ENCODE measurements at places on chromosomes 2 and 18.

- DNase-seq, result no peak
Measured at GRCh38 chr2:21395366-21395765, 271.6 kb downstream of the TDRD15 start.

- DNase-seq, result no peak
Measured at GRCh38 chr2:118851650-118852049, 4.2 kb upstream of the EN1 start.

DNA sequence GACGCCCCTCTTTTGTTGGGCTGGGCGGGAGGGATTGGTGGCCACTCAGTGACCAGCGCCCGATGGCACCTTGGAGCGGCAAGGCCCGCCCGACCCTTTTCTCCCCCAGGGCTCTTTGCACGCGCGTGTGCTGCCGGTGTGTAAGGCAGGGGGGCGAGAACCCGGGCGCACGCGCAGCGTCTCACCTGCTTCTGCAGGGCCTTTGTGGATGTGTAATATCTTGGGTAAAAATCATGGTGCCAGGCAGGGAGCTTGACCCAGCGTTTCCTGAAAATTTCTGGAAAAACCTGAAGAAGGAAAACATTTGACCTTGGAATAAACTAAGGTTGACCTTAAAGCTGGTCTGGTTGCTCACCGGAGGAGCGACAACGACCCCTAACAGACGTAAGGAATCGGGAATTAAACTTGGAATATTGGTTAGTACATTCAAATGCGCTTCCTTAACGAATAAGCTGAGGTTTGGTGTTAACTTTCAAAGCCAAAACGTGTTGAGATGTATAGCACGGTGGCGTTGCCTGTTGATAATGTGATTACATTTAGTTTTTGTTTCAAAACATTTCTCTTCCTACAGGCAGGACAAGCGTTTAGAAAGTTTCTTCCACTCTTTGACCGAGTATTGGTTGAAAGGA lies 438 bp downstream of the HSPE1 start:
- no peak for DNase-seq

DNA sequence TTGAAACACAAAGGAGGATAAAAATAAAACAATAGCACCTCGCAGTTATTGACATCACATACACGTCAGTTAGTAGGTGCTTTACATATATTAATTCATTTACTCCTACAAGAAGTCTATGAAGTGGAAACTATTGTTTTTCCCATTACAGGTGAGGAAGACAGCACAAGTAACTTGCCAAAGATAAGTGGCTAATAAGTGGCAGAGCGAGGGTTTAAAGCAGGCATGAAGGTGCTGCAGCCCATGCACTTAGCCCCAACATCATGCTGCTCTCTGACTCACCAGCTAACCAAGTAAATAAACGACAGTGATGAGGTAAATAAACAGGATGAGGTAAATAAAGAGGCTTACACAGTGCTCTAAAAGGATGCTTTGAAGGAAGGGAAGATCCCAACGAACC lies 498.6 kb upstream of the ZEB2 start:
- DNase-seq, result no peak

DNA sequence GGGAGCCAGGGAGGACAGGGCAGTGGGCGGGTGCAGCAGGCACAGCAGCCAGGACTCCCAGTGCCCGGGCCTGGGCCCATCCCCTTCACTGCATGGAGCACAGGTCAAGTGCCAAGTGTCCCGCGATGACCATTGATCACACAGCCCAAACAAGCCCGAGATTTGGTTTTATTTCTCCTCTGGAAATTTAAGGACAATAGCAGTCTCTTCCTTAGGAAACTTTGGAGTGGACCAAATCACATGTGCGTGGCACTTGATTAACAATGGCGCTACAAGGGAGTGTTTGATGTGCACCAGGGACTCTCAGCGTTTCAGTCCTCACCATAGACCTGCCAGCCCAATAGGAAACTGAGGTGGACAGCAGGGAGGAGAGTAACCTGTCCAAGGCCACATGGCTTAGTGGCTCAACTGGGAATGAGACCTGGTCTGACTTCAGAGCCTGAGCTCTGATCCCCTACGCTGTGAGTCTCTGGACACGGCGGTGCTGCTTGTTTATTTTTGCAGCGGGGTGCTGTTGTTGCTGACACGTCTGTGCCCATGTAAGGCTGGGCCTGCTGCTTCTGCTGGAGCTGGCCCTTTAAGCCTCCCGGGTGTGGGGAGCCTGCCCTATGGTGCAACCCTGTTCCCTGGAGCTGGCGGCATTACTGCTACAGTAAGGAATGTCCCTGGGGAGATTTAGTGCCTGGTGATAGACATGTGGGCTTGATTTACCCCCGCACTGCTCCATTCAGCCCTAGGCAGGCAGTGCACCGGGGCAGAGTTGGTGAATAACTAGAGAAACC lies 194.2 kb downstream of the INHBB start:
- peak; percentile 89 for DNase-seq

DNA sequence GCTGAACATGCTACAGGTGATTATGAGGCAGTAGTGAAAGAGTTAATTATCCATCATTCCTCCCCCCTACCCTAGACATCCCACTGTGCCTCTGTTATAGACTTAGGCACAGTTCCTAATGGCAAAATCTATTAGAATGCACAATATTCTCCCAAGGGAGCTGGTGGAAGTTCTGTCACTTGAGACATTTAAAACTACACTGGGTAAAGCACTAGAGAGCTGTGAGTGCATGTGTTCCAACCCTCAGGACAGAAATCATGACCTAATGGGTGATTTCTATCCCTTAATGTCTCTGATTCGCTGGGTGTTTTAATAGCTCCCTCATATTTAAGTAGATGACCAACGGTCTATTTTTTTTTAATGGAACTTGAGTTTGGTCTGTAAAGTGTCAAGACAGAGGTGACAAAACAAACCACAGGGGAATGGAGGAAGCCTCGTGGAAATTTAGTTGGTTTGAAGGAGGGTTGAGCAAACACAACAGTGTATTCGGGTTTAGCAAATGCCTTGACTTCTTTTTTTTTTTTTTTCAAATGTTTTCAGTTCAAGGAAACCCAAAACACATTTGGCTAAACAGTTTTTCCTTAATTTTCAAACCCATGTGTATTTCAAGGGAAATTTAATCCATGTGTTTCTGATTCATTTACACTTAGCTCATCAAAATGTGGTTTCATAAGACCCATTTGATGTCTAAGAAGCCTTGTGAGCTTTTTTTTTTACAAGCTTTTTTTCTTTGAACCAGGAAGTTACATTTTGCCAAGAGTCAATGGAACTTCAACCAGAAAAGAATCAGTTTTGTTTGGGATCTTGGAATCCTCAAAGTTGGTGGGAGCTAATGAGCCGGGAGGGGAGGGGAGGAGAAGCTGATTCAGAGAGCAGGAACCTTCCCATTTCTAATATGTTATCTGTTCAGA lies 665.1 kb upstream of the ZEB2 start:
- DNase-seq, result peak; percentile 52

DNA sequence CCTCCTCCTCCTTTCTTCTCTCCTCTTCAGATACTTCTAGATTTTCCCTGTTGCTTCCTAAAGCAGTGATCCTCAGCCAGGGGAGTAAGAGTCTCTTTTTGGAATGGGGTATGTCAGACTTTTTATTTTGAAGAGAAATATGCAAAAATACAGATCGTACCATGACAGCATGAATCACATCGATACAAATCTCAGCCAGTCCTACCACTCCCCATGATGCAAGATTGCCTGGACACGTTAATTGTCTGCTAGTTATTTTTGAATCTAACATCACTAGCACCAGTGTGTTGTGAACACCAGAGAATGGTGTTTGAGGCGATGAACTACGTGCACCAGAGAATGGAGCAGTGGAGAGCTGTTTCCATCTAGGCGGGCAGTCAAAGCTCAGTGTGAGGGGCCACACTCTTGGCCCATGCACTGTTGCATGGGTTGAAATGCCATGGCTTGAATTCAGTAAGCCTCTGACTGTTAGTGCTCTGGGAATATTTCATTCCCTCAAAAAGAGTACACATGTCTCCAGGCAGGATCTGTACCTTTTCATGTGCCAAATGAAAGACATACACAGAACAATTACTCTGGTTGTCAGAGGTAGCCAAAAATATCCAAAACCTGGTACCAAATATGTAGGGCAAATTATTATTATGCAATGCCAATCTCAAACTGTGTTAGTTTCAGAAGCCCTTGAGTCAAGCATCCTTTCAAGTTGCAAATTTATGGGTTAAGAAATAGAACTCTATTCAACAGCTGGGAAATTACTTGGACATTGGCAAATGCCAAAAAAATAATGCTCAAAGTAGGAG lies 46.3 kb upstream of the RALBP1 start:
- no peak for DNase-seq

- no peak for DNase-seq
Measured at GRCh38 chr2:3282056-3282998, 95.3 kb downstream of the EIPR1 start.

- no peak for DNase-seq
Measured at GRCh38 chr2:189657867-189658266, 3.4 kb upstream of the ASNSD1 start.

DNA sequence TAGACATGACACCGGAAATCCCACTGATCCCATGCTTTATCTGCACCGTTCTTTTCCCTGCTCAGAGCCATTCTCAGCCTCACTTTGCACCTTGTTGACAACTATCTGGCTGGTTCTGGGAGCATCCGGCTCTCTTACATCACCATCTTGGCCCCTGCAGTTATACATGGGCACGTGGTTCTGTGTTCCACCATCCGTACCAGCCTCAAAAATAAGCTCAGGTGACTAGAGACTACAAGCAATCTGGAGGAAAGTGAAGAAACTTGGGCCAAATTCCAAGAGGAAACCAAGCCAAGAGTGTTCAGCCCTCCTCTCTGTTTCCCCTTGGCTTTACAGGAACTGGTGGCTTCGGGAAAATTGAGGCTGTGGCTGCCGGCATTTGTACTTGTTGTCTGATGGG lies 244.6 kb upstream of the ACVR2A start:
- DNase-seq, result no peak

GRCh38 chr2:223920109-223920508 lies 25.0 kb downstream of the WDFY1 start:
- DNase-seq, result no peak

- no peak for DNase-seq
Measured at GRCh38 chr2:152485954-152486736, 151.2 kb downstream of the FMNL2 start.

- DNase-seq, result peak; percentile 49
Measured at GRCh38 chr2:205188239-205189138, 493.8 kb upstream of the NRP2 start.

DNA sequence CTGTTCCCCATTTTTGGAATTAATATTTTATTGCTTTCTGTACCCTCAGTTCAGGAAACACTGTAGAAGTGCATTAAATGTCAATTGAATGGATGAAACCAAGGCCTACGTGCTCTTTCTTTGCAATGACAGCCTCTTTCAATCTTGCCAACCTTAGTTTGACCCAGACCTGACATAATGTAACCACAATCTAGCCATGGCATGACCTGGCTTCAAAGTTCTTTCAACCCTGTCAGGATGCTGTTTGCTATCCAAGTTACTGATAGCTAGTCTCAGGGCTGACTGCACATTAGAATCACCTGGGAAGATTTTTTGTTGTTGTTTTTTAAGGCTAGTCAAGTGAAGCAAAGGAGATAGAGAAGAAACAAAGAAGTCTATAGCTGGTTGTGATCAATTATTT lies 190.9 kb upstream of the PKDCC start:
- no peak for DNase-seq

- no peak for DNase-seq
Measured at GRCh38 chr2:101619191-101619591, 78.3 kb upstream of the MAP4K4 start.

DNA sequence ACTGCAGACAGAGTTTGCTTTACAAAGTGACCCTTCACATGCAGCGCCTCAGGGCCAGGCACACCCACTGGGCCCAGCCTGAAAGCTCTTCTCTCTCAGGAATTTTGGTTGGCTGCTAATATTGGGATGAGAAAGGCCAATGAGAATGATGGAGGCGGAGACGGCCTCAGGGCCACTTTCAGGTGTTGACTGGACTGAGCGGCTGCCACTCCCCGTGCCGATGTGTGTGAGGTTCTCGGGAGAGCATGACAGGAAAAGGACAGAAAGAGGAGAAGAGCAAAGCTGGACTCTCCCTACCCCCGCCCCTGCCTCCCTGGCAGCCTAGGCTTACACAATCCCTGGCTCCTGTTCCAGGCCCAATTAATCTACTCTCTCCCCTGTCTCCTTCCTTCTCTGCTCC lies 155.7 kb downstream of the CELF4 start:
- no peak for DNase-seq

DNA sequence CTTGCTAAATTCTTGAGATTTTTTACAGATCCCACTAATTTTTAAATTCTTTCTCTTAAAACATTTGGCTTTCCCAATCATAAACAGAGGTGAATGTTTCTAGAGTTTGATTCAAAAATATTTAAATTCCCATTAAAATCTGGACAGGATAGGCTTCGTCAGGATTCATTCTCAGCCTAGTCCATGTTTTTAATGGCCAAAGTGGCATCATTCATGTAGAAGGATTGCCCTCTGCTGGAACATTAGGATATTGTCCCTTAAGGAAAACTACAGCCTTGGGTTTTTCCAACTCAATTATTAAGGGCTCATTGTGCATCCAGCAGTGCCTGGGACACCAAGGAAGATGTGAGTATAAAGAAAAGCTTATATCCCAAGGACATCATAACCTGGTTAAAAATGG lies 71.7 kb downstream of the TPGS2 start:
- DNase-seq, result peak; percentile 46

GRCh38 chr2:239002954-239003623 lies 155.2 kb downstream of the TWIST2 start:
- peak; percentile 67 for DNase-seq

- DNase-seq, result peak; percentile 20
Measured at GRCh38 chr2:152166633-152167032, 8.9 kb downstream of the STAM2 start.

DNA sequence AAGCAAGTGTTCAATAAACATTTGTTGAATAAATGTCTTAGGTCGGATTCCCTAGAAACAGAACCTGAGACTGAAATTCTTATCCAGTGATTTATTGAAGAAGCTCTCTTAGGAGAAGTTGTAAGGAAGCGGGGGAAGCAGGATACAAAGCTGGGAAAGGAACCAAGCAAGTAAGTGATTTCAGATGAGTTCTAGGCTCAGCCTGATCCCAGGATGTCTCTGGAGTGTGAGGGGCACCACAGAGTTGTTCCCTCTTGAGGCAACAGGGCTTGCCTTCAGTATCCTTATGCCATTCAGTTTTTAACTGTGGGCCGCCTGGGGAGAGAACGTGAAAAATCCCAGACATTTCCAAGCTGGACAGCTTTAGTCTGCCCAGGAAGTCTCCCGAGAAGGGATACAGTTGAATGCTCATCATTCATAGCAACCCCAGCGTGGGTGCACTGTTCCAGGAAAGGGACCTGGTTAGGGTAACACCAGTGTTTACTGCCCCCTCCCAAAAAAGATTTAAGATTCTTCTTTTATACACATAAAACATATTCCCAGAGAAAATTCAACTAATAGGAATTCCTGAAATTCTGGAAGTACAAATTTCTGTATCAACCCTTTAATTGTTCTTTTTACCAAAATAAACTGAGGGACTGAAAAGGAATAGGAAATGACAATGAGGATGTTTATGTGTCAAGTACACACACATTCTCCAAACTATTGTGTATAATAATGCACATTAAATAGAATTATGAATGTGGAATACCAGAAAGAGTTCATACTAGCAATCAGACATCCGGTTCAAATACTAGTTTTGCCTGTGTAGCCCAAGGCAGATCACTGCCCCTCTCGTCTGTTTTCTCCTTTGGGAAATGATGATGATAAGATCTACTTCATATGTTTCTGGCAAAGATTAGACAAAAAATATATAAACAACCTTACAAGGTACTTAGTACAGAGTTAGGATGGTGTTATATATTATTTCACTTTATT lies 592.1 kb upstream of the CDH2 start:
- no peak for DNase-seq
